ENCODE measurements at places on chromosomes 12 and 14.

GRCh38 chr12:93325855-93326254 is 51.9 kb upstream of the NUDT4 start:
- DNase-seq: no peak

DNA sequence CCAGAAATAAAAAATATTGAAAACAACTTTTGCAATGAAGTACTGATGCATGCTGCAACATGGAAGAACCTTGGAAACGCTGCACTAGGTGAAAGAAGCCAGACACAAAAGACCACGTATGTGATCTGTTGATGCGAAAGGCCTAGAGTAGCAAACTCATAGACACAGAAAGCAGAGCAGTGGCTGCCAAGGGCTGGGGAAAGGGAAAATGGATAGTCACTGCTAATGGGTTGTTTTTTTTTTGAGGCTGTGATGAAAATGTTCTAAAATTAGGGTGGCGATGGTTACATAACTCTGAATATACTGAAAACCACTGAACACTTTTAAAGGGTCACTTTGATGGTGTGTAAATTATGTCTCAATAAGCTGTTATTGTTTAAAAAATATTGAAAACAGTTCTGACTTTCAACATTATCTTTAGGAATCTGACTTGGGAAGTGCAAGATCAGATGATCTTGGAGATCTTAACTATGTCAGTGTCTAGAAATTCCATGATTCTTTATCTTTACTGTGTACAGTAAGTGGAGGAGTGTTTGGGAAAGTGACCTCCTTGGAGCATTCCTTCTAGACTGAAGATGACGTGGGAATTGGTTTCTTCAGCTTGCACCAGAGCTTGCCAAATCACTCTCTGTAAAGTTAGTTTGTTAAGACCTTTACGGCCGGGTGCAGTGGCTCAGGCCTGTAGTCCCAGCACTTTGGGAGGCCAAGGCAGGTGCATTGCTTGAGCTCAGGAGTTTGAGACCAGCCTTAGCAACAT is 12.4 kb downstream of the MLXIP start:
- DNase-seq: no peak

DNA sequence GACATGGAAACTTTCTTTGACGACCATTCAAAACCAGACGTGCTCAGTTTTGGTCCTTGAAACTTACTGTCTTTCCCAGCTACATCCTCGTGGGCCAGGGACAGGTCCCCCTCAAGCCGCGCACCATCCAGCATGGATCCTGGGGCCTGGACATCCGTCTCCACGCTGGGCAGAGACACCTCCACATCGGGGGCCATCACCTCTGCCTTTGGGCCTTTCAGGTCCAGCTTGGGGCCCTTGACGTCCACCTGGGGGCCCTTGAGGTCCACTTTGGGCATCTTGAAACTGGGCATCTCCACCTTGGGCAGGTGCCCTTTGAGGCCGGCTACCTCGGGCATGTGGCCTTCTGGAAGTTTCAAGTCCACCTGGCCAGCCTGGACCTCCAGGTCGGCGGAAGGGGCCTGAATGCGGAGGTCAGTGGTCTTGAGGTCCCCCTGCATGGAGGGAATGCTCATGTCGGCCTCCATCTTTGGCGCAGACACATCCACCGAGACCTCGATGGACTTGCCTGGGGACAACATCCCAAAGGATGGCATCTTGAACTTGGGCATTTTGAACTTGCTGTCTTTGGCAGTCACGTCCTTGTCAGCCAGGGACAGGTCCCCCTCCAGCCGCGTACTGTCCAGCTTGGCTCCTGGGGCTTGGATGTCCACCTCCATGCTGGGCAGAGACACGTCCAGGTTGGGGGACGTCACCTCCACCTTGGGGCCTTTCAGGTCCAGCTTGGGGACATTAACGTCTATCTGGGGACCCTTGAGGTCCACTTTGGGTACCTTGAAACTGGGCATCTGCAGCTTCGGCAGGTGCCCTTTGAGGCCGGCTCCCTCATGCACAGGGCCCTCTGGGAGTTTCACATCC is 17.1 kb downstream of the PLD4 start:
- no peak for DNase-seq

- DNase-seq: no peak
Observed at GRCh38 chr12:3810540-3810939, 57.6 kb upstream of the CRACR2A start.

DNA sequence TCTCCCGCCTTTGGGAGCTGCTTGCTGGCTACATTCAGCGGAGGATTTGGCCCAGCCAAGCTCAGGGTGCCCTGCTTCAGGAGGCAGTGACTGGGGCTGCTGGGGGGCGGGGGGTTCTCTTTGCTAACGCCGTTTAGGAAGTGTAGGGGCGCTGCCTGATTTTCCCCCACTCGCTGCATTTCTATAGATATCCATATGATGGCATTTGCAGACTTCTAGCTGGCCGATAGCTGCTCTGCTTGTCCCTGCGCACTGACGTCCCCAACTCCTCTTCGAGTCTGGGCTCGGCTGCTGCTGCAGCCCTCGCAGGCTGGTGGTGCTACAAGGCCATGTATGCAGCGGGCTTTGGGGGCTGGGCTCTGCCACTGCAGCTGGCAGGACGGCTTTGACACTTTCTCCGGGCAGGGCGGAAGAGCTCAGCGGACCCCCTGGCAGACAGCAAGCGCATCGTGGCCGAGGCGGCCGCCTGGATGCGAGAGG is 3.1 kb downstream of the LRFN5 start:
- peak; percentile 93 for DNase-seq

DNA sequence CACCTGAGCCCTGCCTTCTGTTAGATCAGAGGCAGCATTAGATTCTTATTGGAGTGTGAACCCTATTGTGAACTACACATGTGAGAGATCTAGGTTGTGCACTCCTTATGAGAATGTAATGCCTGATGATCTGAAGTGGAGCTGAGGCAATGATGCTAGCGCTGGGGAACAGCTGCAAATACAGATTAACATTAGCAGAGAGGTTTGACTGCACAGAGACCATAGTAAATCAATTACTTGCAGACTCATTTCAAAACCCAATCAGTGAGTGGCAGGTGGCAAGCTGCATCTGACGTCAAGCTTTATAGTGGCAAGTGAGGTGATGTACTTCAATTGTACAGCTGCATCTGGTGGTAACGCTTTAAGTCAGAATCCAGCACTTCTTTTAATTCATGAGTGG is 141.6 kb downstream of the GPHN start:
- DNase-seq: no peak

DNA sequence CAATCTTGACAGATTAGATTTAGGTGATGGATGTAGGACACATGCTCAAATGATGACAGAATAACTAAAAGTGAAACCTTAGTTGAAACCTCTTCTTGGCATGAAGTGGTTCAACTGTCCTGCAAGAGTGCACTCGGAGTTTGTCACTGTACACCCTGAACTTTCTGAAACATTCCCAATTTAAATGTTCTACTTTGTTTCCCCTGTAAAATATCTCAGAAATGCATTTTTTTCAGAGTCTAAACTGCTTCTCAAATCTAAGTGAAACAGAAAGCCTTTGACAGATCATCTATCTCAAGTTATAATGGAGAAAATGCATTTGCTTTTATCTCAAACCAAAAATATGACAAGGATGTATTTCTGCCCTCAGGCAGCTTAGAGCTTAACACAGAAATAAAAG is 66.0 kb downstream of the BHLHE41 start:
- DNase-seq: no peak

DNA sequence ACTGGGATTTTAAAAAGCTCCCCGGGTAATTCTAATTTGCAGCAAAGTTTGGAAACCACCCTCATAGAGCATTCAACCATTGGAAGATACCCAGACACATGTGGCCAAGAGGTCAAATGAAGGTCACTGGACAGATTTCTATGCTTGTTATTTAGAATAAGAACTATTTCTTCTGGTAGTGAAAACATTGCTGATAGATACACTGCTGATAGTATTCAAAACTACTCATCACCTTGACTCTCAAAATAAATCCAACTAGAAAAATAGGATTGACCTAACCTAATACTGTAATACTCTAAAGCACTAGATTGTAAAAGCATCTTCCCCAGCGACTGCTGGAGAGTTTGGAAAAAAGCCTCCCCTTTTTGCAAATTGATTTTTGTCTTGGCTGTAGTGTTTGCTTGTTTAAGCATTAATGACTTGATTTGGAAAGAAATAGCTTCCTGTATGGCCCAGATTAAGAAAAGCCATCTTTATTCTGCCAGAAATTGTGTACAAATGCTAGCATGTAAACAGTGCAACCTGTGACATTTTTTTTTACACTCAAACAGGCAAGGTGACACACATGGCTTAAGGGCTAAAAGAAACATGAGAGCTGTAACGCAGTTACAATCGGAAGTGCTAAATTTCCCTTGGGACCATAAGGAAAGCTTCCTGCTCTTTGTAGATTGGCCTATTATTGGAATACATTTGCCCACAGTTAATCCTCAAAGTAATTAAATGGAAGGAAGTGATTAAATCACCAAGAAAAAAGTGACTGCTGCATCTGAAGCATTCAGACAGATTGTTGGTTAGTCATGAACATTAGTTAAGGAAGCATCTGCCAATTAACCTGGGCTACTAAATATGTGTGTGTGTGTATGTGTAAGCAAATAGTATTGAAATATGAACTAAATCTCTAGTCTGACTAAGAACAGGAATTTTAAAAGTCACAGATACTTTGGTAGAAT is 356.5 kb upstream of the ATP2B1 start:
- DNase-seq: peak; percentile 41

DNA sequence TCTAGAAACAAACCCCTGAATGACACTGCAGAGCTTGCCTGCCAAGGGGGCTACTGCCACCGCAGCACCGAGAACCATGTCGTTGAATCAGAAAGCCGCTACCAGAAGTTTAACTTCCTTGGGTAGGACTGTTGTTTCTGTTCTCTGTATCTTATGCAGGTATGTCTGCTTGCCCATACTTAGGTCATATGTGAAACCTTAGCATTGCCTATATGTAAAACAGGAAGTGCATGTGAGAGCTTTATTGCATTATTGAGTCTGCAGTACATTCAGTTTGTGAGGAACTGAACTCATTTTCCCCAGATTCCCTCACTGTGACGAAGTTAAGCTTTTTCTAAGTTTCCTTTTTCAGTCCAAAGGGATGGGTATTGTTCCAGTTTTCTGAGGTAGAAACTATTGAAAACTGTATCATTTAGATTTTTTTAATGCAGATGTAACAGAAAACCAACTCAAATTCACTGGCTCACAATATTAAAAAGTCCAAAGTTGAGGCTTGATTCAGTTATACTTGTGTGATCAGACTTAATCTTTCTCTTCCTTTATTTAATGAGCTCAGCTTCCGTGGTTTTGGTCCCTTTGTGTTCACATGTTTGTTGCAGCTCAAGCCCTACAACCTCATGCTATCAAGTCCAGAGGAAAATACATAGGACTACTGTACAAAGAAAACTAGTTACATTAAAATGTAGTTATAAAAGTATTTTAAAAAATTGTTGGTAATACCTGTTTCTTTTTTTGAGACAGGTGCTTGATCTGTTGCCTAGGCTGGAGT is 6.9 kb downstream of the FBXO34 start:
- no peak for DNase-seq

- peak; percentile 35 for DNase-seq
Observed at GRCh38 chr12:96907671-96908422, 790 bp downstream of the NEDD1 start.

DNA sequence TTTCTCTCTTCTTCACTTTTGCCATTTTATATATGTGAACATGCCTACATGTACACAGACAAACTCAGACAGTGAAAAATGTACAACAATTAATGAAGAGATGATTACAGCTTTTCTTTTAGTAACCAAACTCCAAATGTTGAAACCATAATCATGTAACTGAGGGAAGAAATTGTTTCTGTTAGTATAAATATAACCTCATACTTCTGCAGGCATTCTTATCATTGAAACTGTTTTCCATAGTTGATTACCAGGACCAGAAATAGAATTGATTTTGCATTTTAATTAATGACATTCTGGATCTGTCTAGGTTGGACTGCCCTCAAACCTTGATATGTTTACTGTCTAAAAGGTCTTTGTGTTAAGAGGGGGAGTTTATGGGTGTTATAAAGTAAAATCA is 3.2 kb downstream of the ANO4 start:
- DNase-seq: no peak

DNA sequence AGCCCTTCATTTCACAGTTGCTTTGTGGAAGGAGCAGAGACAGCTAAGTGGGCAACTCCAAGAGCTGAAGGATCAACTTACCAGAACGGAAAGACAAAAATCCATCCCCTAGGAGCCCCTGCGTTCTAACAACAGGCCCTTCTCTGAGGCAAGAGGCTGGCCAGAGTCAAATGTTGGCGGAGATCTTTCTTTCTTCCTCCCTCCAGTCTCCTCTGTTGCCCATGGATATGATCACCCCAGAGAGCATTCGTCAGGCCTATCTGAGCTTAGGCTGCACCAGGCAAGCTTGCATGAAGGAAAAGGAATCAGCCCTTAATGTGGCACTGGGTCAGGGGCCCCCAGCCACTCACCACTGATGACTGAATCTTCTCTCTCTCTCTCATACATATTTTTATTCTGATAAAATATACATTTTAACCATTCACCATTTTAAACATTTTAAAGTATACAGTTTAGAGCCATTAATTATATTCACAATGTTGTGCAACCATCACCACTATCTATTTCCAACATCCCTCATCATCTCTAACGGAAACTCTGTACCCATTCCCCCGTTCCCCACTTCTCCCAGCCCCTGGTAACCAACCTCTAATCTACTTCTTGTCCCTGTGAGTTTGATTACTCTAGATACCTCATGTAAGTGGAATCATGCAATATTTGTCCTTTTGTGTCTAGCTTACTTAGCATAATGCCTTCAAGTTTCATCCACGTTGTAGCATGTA is 52.9 kb upstream of the CCND2 start:
- no peak for DNase-seq

GRCh38 chr12:57435293-57435692 is 709 bp downstream of the INHBC start:
- DNase-seq: no peak

DNA sequence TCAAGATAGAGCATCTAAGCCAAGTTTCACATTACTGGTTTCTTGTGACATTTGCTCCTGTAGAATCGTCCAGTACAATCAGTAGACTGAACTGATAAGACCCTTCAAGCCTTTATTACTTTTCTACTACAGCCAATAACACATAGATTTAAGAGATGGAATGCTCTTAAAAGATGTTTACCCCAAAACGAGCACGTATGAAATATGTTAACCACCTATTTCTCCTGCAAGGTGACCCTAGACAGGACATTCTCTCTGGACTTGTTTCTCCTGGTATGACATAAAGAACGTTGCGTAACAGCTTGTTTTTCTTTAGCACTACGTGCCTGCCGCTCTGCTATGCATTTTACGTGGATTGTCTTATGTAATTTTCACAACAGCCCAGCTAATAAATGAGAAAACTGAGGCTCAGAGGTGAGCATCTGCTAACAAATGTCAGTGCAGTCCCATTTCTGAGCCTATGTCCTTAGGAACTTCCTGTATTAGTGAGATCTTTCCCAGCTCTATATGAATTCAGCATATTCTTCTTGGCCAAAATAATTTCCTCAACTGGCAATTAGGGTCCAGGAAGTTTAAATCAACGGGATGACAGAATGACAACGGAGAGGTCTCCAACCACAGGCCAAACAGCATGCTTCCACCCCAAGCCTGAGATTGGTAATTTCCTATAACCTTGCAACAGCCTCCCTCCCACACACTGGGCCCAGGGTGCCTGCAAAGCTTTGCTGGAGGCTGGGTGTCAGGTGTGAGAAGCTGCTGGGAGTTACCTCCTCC is 3.7 kb downstream of the NFKBIA start:
- no peak for DNase-seq
